ENCODE measurements at places on chromosomes 4 and X. TPM values are rescaled to one million over a fixed set of nuclear protein-coding genes. Genes with fewer than 3 reads are reported as not detected.

DNA sequence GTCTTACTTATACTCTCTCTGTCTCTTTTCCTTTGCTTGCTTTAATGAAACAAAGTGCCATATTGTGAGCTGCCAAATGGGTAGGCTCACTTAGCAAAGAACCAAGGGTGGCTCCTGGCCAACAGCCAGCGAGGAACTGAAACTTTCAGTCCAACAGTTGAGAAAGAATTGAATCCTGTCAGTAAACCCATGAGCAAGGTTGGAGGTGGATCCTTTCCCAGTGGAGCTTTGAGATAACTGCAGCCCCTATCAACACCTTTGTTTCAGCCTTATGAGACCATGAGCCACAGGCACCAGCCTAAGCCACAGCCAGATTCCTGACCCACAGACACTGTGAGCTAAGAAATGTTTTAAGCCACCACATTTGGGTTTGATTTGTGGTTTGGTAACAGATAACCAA is 362.2 kb downstream of the PDGFC start:
- no peak overlapping the region for H3K4me3 ChIP-seq
- no peak for DNase-seq
- no peaks in the 10 kb centered on the region for H3K36me3 ChIP-seq
- no peaks in the 10 kb centered on the region for H3K27me3 ChIP-seq
- H3K27ac ChIP-seq: no peak overlapping the region

- H3K4me3 ChIP-seq: no peak overlapping the region
- H3K36me3 ChIP-seq: no peaks in the 10 kb centered on the region
- H3K4me1 ChIP-seq: peaks cover 6% of the 10 kb centered on the region
- no peak overlapping the region for H3K27ac ChIP-seq
These were observed 152.2 kb downstream of the SPATA18 start for GRCh38 chr4:52203351-52203750.

DNA sequence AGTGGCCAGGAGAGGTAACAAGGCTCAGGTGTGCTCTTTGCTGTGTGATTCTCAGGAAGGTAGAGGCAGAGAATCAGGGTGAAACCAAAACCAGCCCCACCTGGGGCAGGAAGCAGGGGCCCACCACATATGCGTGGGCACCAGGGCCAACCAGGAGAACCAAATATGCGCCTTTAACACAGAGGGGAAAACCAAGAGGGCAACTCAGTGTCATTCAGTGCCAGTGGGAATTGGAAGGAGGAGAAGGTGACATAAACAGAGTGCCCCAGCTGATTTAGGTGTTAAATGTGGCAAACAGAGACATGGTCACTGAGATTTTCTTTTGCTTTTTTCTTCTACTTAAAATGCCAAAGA is 106.8 kb upstream of the MAMLD1 start:
- no peaks in the 10 kb centered on the region for H3K27me3 ChIP-seq
- H3K4me3 ChIP-seq: no peak overlapping the region
- no peaks in the 10 kb centered on the region for H3K36me3 ChIP-seq
- no peak overlapping the region for H3K27ac ChIP-seq

DNA sequence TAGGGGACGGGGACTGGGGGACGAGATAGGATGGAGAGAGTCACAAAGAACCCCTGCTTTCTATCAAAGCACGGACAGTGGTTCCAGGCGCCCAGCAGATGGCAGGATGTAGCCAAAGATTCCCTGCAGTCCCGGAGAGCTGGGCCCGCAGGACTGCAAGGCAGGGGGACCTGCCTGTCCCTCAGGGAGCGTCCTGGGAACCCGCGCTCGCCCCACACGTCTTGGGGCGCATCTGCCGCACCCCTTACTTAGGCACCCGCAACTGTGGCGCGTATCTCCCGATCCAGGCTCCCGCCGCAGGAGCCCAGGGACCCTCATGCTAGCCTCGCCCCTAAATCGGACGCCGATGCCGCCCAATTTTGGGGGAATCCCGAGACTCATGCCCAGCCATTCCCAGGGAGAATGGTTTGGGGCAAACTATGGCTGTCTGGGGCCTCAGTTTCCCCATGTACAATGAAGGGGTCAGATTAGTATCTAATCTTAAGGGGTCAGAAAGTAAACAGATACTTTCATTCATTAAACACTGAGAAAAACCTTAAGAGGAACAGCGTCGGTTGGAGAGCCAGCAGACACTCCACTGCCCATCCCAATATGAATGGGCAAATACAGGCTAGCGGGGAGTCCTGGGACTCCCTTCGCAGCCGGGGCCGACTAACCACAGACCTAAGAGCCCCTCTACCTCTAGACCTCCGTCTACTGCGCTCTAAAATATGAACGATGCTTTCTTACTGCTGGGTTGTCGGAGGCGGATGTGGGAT is 581 bp upstream of the STK32B start:
- peaks cover 13% of the 10 kb centered on the region for H3K4me1 ChIP-seq
- no peak overlapping the region for H3K27ac ChIP-seq
- peak; percentile 98 for DNase-seq
- H3K36me3 ChIP-seq: no peaks in the 10 kb centered on the region

DNA sequence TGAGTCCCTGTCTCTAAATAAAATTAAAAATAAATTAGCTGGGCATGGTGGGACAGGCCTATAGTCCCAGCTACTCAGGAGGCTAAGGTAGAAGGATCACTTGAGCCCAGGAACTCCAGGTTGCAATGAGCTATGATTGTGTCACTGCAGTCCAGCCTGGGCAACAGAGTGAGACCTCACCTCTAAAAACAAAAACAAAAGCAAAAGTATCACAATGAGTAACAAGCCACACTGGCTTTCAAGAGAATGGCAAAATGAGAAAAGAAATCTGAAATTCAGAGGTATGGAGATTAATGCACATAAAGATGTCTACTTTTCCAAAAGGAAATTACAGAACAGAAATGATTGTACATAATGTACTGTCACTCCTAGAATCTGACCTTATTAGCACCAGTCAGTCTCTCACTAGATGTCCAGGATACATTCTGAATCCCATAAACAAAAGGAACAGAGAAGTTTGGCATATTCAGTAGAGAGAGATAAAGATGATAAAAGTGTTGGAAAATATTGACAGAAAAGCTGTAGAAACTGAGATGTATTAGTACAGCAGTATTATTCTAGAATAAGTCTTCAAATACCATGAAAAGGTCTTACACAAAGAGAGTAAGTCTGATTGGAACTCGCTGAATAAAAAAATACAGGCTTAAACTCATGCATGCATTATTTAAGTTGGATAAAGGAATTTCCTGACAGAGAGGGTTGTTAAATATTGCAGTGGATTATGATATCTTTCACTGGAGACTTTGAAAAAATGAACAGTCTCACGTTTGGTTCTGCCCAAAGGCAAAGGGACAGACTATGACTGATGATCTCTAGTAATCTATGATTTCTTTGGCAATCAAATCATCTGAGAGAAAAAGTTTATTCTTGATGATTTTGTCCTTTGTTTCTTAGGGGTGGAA is 102.5 kb downstream of the SH3RF1 start:
- no peak for DNase-seq
- H3K36me3 ChIP-seq: peaks cover 10% of the 10 kb centered on the region
- H3K4me3 ChIP-seq: no peak overlapping the region

IRF2 gene
- total RNA-seq: 43.8 TPM

IQCM gene
- total RNA-seq: not detected

ANXA10 gene
- 1.1 TPM for total RNA-seq

KLHL4 gene
- total RNA-seq: 1.2 TPM

Measured in osteoblast (primary cell).